Smooth muscle cell of the umbilical artery (primary cell): ENCODE measurements at places on chromosomes 1 and 21. TPM values are rescaled to one million over a fixed set of nuclear protein-coding genes. Genes with fewer than 3 reads are reported as not detected.

PAQR6 gene
- 0.28 and 0.59 TPM in 2 replicates for total RNA-seq

ADORA3 gene
- not detected in 2 replicates for total RNA-seq

CFHR3 gene
- total RNA-seq, result 0.23 TPM in 1 of 2 replicates, not detected in the other

PRRX1 gene
- total RNA-seq, result 11.0 and 52.9 TPM in 2 replicates

CNKSR1 gene
- total RNA-seq, result 0.30 and 0.74 TPM in 2 replicates

GJA4 gene
- total RNA-seq, result 0.09 TPM in 1 of 2 replicates, not detected in the other

FCRL4 gene
- not detected in 2 replicates for total RNA-seq

NGF gene
- 0.60 and 0.89 TPM in 2 replicates for total RNA-seq

GBP1 gene
- 25.9 and 36.5 TPM in 2 replicates for total RNA-seq

SPATA45 gene
- total RNA-seq, result not detected in 2 replicates

SLC45A1 gene
- 1.5 and 2.9 TPM in 2 replicates for total RNA-seq

DTL gene
- 1.8 and 8.0 TPM in 2 replicates for total RNA-seq

S100A7 gene
- total RNA-seq, result not detected in 2 replicates

TCEA3 gene
- total RNA-seq, result 9.8 and 13.9 TPM in 2 replicates

NEXN gene
- 16.3 and 19.3 TPM in 2 replicates for total RNA-seq

OR2L5 gene
- not detected in 2 replicates for total RNA-seq

C4BPA gene
- total RNA-seq, result not detected in 2 replicates

CYB561D1 gene
- 5.9 and 6.0 TPM in 2 replicates for total RNA-seq

CYP4A22 gene
- total RNA-seq, result not detected in 2 replicates

PHLDA3 gene
- total RNA-seq, result 120 and 124 TPM in 2 replicates

S100A8 gene
- total RNA-seq, result not detected in 2 replicates

CELA2A gene
- not detected in 2 replicates for total RNA-seq

HSD3B1 gene
- total RNA-seq, result not detected in 2 replicates

WNT3A gene
- not detected in 2 replicates for total RNA-seq

UTS2 gene
- not detected in 2 replicates for total RNA-seq

B4GALT2 gene
- total RNA-seq, result 78.9 and 84.0 TPM in 2 replicates

OR2T35 gene
- total RNA-seq, result not detected in 2 replicates

RXFP4 gene
- total RNA-seq, result 0.30 TPM in 1 of 2 replicates, not detected in the other

SLC41A1 gene
- total RNA-seq, result 41.6 and 45.8 TPM in 2 replicates

ARHGEF2 gene
- total RNA-seq, result 90.3 and 107 TPM in 2 replicates

MCOLN3 gene
- total RNA-seq, result under 0.01 TPM in 1 of 2 replicates, not detected in the other

SNIP1 gene
- total RNA-seq, result 9.8 and 12.7 TPM in 2 replicates

OR2M3 gene
- not detected in 2 replicates for total RNA-seq

WDR47 gene
- total RNA-seq, result 17.2 and 23.8 TPM in 2 replicates

IL10RB gene
- 33.9 and 56.4 TPM in 2 replicates for total RNA-seq

ACADM gene
- 25.8 and 43.2 TPM in 2 replicates for total RNA-seq

KCNA3 gene
- 0.14 TPM in 1 of 2 replicates, not detected in the other for total RNA-seq

ZNF687 gene
- 9.2 and 13.1 TPM in 2 replicates for total RNA-seq
